CD8-positive, alpha-beta T cell (primary cell): ENCODE measurements at places on chromosomes 7 and 10.

GRCh38 chr10:12434277-12434676 lies 84.9 kb downstream of the CAMK1D start:
- no peak for DNase-seq

- no peak for DNase-seq
Observed at GRCh38 chr7:89145801-89146200, 350.3 kb upstream of the TEX47 start.

GRCh38 chr7:12929476-12930140 lies 242.2 kb downstream of the ARL4A start:
- no peak for DNase-seq

GRCh38 chr7:2019461-2019710 lies 213.4 kb downstream of the MAD1L1 start:
- DNase-seq, result no peak

DNA sequence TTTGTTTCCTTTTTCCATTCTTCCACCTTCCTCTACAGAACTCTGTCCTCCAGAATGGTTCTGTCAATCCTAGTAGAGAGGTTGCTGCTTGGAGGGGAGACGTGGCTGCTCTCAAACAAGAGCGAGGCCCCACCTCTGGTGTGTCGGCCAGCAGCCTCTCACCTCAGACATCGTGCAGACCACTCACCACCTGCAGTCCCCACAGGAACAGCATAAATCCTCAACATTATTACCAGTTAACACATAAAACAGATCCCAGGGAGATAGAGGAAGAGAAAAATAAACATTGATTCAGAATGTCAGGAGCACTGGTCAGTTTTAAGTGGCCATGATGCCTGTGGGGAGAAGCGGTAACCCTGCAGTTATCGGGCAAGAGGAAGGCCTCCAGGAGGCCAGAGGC lies 485.9 kb upstream of the DPP6 start:
- no peak for DNase-seq

- peak; percentile 32 for DNase-seq
Observed at GRCh38 chr10:91901784-91902677, 7.3 kb downstream of the FGFBP3 start.

DNA sequence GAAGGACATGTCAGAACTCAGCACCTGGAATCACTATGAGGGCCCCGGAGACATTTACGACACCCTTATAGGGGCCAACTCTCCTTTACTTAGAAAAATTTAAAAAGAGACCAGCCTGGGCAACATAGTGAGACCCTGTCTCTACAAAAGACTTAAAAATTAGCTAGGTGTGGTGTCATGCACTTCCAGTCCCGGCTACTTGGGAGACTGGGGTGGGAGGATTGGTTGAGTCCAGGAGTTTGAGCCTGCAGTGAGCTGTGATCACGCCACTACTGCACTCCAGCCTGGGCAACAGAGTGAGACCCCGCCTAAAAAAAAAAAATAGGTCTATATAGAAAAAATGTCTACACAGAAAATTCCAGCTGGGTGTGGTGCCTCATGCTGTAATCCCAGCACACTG lies 7.5 kb upstream of the CYTH3 start:
- no peak for DNase-seq

DNA sequence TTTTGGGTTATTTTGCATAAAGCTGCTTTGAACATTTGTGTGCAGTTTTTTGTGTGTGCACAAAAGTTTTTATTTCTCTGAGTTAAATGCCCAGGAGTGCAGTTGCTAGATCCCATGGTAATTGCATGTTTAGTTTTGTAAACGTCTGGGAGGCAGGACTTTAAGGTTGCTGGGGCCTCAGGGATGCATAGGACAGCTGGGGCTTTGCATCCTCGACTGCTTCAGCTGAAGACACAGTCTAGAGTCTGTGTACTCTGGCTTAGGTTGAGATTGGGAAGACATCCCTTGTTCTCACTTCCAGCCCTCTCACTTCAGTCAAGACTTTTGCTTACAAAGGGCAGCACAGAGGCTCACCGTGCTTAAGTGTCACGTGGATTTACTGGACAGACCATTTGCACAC lies 94.5 kb upstream of the INSYN2A start:
- no peak for DNase-seq

- no peak for DNase-seq
Observed at GRCh38 chr10:59127991-59128390, 48.5 kb upstream of the PHYHIPL start.

DNA sequence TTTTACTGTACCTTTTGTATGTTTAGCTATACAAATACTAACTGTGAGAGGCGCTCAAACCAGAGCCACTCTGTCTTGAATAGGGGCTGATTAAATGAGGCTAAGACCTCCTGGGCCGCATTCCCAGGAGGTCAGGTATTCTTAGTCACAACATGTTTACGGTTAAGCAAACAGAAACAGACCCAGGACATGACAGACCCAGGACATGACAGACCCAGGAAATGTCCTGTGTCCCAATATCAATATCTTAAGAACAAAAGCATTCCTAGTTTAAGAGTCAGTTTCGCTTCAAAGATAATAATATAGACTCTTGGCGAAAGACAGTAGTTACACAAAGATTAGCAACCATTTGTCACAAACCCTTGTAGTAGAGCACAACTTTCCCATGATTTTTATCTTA lies 304.5 kb downstream of the CCSER2 start:
- no peak for DNase-seq

DNA sequence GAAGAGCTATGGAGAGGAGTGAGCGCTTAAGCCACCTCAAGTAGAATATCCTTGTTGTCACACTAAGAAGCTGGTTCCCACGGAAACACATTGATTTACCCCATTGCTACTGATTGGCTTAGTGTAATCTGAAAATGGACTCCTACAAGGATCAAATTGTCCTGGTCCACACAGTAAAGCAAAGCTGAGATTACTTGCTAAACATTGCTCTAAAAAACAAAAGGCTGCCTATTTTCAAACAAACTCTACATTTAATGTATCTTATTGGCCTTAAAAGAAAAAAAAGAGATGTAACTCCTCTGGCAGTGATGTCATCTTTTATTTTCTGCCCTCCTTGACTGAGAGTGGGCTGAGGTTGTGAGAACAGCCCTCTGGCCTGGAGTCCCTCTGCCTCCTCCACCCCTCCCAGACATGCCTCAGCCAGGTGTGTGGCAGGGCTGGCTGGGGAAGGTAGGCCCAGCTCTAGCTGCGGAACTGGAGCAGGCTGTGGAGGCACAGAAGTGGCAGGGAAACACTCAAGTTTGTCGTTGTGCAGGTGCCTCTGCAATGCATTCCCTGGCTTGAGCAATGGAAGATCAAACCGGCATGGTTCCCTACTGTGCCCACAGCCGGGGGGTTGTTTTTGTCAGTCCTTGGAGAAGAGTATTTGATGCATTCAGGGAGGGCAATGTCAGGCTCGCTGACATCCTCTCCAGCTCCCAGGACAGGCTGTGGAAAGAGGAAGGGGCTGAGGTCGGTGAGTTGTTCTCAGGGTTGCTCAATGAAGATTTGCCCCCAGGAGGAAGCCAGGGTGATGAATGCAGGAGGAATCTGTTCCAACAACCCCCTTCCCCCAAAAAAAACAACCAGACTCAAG lies 9.1 kb downstream of the KLF6 start:
- DNase-seq, result no peak

DNA sequence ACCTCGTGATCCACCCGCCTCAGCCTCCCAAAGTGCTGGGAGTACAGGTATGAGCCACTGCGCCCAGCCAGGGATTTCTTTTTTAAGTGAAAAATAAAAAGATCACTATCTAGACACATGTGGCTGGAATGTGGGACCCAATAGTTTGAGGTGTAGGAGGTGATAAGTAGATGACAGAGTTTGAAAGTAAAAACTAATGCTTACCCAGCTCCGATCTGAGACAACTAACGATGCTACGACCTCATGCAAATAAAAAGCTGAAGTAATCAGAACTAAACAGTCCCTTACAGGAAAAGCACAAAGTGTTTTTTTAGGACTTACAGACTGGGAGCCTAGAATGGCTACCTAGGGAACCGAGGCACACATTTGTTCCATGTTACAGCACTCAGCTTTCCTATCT lies 23.0 kb downstream of the PCGF6 start:
- no peak for DNase-seq

DNA sequence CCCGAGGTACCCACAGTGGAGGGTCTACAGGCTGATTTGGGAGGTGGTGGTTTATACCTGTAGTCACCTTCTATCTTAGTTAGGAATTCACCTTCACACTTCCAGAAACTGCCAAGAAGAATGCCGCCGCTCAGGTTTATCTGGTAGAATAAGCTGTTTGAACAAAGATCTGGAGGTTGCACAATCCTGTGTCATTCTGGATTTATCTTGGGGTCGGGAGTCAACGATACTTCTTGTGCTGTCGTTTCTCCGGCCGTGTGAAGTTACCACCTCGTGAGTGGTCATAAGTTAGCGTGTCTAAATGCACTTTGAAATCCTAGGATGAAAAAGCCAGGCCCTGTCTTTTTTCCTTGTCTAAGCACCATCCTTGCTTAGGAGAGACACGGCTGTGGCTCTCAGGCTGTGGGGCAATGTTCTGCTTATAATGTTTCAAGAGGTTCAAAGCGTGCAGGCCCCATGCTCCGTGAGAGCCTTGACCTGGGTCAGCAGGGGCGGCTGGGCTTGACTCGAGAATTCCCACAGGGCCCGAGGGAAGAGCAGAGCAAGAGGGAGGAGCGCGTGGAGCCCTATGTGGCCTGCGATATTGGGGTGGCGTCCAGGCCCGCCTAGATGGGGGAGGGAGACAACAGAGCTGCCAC lies 35.5 kb downstream of the GRIFIN start:
- no peak for DNase-seq

DNA sequence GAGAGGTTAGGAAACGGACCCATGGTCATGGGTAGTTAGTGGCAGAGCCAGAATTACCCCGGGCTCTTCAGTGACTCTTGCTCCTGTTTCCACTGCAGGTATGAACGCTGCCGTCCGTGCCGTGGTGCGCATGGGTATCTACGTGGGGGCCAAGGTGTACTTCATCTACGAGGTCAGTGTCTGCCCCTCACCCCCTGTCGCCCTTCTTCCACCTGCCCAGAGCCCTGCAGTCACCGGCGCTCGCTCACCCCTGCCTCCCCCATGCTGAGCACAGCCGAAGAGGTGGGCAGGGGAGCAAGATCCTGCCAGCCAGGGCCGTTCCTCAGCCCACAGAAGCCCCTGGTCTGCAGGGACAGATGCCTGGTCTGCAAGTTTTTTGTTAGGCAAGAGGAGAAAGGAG lies 14.9 kb downstream of the PFKP start:
- DNase-seq, result no peak

DNA sequence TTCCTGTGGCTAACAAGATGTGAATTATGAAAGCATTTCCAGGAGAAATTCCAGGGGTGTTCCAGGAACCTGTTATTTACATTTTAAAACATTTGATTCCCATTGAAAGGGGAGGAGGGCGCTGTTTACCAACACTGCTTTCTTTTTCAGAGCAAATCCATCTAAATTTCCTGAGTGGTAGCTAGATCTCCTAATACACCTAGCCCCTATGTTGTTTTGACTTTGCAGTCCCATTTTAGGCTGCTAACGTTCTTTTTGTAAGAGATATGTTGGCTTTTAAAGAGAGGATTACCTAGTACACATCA lies 130.8 kb downstream of the TCF7L2 start:
- DNase-seq, result no peak

DNA sequence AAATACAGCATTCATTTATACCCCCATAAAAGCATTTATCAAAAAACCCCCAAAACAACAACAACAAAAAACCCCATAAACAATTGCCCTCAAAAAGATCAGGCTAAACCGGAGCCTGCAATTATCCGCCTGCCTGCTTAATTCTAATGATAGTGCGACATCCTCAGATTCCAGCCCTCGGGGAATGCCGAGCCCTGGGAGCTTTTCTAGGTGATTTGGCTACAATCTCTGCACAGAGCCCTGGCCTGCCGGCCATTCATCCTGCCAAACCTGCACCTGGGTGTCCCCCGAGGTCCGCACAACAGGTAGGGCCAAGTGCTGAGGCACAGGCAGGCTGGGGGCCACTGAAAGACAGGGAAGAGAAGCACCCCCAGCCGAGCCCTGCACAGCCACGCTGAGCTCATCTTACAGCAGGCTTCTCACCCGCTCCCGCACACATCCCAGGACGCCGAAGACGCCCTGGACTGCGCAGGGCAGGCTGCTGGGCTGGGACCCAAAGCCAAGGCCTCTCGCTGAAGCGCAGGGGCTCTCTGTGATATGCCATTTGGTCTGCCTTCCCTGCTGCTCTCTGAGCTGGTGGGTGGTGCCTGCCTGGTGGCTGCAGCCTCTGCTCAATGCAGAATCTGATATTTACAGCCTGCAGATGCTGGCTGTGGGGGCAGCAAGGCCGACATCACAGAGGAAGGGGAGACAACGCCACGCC lies 57.5 kb downstream of the CAMK2B start:
- no peak for DNase-seq

- DNase-seq, result no peak
Observed at GRCh38 chr10:3487228-3487627, 297.8 kb downstream of the KLF6 start.

GRCh38 chr7:47979832-47980181 lies 392 bp upstream of the HUS1 start:
- DNase-seq, result no peak

DNA sequence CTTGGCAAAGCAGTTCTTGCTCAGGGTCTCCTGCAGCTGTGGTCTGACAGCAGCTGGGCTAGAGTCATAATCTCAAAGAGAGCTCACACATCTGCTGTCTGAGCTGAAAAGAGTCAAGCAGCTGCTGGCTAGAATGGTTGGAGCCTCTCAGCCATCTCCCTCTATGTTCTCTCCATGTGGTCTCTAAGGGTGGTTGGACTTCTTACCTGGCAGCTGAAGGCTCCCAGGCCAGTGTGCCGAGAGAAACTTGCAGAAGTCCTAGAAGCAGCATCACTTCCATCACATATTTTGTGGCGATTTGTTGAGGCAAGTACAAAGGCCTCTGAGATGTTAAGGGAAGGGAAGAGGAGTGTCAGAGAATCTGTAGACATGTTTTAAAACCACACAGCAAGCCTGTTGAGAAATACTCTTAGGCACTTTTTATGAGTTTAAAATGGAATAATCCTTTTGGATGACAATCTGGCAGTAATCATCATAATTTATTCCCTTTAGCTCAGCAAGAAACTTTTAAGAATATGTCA lies 93.2 kb downstream of the REEP3 start:
- DNase-seq, result no peak

DNA sequence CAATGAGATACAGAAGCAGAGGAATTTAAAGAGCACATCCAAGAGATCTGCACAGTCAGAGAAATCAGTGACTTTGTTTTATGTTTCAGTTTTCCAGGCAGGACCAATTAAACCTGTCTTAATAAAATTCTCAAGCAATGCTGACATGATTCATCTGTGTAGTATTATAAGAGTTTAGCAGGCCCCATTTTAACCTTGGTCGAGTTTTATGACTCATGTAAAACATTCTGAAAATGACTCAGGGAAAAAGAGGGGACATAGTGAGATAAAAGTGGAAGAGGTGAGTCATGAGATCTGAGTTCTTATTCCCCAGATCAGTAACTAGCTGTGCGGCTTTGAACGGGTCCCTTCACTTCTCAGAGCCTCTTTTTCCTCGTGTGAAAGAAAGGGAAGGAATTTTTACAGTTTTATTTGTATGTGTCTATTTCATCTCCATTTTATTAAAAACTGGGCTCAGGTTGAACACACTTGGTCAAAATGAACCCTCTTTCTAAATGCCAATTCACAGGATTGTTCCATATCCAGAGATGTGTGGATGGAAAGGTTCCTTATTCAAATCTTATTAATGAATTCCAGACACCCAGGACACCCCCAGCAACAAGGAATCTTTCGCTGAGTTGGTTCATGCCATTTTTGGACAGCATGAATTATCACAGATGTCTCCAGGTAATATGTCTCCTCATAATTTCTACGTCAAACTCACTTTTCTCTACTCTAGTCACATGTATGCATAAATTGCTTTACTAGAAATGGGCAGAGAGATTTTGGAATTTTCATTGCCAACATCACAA lies 143.2 kb downstream of the JAZF1 start:
- no peak for DNase-seq

- no peak for DNase-seq
Observed at GRCh38 chr7:19121977-19122588, 4.6 kb upstream of the TWIST1 start.
